ENCODE measurements at places on chromosomes 2 and 18.

GRCh38 chr2:119746836-119747686 is 12.7 kb upstream of the PTPN4 start:
- DNase-seq, result no peak

DNA sequence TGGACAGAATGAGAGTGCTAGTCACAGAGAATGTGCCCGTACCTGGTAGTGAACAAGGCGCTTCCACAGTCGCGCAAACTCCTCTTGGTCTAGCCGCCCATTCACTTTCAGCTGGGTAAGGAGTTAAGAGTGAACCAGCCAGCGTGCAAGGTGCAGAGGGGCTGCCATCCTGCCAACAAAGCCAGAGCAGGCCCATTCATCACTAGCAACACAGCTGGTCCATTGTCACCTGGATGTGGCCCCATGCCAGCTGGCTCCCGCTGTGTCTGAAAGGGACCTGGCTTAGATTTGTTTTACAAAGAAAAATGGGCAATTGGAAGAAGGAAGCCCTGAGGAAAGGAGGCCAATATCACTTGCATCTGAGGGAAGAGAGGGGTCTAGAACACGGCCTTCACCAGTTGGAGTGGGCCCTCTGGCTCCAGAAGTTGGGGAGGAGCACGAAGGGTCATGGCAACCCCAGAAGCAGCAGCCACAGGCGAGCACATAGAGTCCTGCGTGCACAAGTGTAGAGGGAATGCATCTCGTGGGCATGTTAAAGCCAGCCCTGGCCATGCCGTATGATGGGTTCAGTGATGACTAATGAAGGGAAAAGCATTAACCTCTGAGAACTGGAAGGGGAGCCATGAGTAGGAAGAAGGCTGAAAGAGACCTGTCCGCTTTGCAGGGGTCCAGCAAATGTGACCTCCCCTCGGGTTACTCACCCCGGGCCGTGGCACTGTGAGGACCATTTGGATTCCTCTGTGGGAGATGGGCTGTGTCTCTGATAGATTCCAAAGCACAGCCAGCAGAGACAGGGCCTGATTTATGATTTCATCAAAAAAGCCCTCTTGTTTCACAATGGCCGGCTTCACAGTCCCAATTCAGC is 70.6 kb downstream of the CAPN13 start:
- no peak for DNase-seq

DNA sequence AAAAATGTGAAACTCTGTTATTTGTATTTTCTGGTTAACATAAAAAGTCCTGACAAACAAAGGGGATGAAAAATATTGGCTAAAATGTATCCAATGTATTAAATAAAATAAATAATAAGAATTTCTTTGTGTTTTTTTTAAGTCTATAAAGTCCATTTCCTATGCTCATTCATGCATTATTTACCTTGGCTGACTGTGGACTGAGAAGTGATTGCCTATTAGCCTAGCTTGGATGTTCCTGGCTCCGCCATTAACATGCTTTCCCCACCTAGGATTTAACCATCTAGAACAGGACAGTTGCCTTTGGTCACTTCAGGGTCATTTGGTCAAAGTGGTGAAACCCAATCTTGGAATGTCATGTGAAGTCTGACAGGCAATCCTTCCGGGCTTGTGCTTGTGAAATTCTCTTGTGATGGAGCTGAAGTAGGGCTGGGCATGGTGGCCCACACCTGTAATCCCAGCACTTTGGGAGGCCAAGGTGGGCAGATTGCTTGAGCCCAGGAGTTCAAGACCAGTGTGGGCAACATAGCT is 60.4 kb upstream of the TANC1 start:
- DNase-seq, result no peak

DNA sequence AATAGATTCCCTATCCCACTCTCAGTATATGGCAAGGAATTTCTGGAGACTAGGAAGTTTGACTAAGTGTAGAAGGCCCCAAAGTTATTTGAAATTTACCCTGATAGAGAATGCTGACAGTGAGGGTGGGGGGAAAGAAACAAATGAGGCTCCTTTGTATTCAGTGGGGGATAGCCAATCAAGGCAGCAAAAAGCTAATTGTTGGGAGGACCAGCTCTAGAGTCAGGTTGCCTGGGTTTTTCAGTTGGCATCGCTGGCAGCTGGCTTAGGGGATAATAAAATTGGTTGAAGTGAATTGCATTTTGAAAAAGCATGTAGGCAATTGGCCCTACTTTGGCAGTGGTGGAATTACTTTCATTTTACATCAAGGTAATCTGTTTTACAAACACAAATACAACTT is 79.4 kb upstream of the STAM2 start:
- no peak for DNase-seq

- no peak for DNase-seq
These were observed 47.0 kb downstream of the STAT4 start for GRCh38 chr2:191103774-191104173.

- DNase-seq, result no peak
These were observed 53.2 kb upstream of the FZD7 start for GRCh38 chr2:201980389-201980821.

DNA sequence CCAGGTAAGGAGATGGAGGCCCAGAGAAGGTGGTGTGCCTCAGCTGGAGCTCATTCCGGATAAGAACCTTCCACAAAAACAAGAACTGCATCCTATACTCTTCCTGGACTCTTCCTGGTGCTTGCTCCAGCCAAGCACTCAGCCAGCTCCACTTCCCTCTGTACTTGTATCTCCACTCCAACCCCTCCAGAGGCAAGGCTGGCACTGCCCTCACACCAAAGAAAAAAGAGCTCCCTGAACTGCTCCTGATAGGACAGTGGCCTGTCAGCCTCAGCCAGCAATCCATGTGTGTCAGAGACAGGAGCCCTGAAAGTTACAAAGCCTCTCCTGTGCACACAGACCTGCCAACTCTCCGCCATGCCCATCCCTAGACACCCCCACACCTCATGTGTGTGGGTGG is 248.1 kb downstream of the CELF4 start:
- no peak for DNase-seq

DNA sequence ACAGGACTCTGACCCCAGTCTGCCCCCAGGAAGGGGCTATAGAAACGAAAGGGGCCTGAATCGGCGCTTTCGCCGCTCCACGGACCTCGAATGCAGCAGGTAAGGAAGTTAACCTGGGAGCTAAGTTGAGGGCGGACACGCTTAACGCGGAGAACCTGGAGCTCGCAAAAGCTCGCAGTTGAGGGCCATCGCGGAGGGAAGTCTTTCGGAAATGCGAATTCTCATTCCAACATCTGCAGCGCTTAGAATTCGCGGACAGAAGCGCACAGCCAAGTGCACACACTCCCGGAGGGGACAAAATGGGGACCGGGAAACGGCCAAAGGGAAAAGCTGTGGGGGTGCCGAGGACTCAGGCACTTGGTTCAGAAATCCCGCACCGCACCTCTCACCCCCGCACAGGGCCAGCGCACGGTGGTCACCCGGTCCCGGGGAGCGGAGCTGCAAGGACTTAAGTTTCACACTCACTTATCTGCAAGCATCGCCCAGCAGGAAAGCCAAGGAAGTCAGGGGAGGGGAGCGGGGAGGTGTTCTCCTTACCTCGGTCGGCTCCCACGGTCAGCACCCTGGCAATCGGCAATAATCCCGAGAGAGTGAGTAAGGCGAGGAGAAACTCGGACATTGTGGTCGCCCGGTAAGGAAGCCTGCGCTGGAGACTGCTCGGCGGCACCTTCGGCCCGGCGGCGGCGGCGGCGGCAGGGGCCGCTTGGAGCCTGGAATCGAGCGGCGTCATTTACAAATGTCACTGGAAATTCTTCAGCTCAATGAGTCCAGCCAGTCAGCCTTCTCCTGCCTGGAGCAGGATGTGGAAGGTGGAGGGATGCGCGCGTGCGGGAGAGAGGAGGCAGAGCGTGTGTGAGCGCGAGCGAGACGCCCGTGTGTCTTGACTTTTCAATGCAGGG is 456 bp downstream of the LRP1B start:
- peak; percentile 83 for DNase-seq

DNA sequence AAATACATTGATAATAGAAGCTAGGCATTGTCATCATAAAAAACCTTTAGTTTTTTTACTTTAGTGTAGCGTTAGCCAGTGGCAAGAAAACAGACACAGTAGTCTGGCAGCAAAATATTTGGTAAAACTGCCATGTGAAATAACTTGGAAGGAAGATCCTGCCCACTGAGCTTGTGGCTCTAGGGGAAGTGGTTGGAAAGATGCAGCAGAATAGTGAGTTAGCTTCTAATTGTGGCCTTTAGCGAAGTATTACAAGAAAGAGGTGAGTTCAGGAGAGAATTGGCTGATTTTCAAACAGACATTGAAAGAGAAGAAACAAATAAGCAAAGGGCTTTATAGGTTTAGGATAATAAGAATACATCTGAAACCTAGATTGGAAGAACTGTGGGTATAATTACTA is 1887.8 kb upstream of the CELF4 start:
- DNase-seq, result no peak

GRCh38 chr18:3388980-3389379 is 61.0 kb upstream of the TGIF1 start:
- DNase-seq, result no peak

DNA sequence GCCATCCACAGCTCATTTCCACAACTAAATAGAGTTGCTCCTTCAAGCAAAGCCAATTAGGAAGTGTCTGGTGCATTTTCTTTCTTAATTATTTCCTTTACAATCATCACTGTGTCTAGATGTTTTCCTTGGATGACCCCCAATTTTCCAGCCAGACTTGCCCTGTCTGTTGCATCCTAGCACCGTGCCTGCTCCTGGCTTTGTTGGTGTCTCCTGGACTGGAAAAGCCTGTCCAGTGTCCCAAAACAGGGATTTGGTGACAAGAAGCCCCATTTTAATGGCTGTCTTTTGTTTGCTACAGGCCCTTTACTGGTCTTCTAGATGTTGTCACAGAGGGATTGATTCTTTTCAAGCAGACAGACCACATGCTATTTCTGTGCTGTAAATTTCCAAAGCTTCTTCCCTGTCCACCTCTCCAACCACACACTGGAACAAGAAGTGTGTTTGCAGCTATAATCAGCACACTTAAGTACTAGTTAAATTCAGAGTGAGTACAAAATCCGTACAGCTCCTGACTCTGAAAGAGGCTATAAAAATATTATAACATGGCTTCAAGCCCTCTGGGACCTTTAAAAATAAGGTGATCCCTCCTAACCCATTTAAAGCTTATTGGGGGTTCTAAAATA is 38.4 kb downstream of the RNF144A start:
- peak; percentile 53 for DNase-seq

- DNase-seq, result no peak
These were observed 36.7 kb downstream of the AFF3 start for GRCh38 chr2:100105678-100106054.

- DNase-seq, result no peak
These were observed 33.7 kb upstream of the CDC42EP3 start for GRCh38 chr2:37705191-37705590.

DNA sequence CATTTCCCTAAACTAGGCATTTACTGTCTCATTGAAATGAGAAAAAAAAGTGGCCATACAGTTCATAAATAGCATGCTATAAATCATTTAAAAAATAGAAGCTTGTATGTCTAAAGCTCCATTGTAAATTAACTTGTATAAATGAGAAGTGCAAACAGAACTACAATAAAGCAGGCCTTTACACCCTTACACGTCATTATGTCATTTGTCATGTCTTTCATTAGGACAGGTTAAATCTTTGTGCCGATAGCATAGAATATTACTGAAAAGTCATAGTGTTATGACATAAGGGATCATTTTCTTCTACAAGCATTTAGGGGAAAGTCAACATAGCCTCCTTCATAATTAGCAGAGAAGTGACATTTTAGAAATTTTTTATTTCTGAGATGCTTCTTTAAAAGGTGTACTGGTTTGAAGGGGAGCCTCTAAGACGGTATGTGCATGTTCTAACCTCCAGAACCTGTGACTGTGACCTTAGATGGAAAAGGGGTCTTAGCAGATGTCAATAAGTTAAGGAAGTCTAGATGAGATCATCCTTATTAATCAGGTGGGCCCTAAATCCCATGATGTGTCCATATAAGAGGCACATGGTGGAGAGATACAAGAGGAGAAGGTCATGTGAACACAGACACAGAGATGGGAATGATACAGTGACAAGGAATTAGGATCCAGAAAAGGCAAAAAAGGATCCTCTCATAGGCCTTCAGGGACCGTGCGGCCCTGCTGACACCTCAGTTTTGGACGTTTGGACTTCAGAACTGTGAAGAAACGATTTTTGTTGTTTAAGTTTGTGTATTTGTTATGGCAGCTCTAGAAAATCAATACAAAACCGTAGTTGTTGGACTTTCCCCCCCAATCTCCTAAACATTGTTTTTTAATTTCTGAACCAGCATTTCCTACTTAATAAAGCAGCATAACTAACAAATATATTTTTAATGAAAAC is 863.7 kb downstream of the MBD2 start:
- no peak for DNase-seq

- no peak for DNase-seq
These were observed 290.2 kb upstream of the TCF4 start for GRCh38 chr18:55878224-55878623.

DNA sequence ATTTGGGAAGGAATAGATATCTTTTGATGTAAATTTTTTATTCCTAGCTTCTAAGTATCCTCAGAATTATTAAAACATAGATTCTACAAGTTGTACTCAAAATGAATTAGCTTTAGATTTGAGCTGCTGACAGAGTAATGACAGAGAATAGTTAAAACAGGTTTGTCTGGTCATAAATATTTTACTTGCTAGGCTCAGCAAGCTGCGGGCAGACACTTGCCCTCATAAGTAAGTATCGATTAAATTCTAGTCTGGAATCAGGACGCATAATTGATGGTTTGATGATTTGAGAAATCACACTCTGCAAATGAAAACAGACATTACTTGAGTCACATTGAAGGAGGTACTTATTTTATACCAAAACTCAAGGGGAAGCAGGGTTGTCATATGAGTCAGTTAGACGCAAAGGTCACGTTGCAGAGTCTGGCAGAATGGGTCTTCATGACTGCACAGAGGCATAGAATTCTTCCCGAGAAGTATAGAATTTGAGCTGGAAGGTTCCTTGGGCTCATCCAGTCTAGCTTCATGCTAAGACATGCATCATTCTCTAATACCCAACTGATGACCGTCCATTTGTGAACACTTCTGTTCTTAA is 27.5 kb downstream of the ARL4C start:
- DNase-seq, result no peak

DNA sequence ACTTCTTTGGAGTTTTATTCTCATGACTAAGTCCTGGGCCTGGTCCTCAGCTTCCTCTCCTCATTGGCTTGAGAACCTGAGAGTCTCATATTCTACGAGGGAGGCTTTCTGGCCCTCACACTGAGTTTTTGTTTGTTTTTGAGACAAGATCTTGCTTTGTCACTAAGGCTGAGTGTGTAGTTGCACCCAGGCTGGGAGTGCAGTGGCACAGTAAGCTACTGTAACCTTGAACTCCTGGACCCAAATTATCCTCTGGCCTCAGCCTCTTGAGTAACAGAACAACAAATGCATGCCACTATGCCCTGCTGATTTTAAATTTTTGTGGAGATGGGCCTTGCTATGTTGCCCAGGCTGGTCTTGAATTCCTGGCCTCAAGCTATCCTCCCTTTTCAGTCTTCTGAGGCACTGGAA is 22.6 kb downstream of the PRKRA start:
- DNase-seq, result no peak

- no peak for DNase-seq
These were observed 311.9 kb upstream of the HDAC4 start for GRCh38 chr2:239712755-239713154.

DNA sequence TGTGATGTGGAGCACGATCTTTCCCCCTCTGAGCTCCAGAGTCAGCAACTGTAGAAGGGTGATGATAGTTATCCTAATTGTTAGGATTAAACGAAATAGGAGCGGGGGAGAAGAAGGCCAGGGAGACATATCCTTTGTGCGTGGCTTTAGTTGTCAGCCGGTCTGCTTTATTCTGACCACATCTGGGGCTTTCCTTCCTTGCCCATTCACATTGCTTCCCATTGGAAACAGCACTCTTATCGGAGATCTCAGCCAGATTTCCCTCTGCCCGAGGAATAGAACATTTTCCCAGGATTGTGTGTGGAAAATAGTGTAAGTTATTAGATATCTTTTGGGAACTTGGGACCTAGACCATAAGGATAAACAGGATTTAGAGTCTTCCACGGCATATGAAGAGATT is 1.5 kb downstream of the RALB start:
- no peak for DNase-seq
